Activated naive CD8-positive, alpha-beta T cell treated with anti-CD3 and anti-CD28 coated beads, Interleukin-2, amount 10 ng/mL, durations not matched to agents 7 days and 5 days (primary cell): ENCODE measurements at places on chromosomes 7 and 10.

DNA sequence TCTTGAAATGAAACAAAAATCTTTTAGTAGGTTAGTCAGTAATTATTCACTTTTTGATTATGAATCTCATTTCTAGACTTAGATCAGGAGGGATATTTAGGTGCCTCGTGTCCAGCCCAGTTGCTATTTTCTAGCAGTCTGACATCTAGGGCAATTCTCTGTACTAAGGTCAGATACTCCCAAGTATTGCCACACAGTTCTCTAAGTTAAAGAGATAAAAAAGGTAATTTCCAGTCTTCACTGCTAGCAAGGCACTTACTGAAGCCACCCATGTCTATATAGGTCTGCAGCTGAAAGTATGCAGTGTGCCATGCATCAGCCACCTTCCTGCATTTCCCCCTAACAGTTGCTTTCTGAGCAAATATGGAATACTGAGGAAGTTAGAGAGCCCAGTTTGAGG is 83.4 kb downstream of the PON1 start:
- no peak for DNase-seq

DNA sequence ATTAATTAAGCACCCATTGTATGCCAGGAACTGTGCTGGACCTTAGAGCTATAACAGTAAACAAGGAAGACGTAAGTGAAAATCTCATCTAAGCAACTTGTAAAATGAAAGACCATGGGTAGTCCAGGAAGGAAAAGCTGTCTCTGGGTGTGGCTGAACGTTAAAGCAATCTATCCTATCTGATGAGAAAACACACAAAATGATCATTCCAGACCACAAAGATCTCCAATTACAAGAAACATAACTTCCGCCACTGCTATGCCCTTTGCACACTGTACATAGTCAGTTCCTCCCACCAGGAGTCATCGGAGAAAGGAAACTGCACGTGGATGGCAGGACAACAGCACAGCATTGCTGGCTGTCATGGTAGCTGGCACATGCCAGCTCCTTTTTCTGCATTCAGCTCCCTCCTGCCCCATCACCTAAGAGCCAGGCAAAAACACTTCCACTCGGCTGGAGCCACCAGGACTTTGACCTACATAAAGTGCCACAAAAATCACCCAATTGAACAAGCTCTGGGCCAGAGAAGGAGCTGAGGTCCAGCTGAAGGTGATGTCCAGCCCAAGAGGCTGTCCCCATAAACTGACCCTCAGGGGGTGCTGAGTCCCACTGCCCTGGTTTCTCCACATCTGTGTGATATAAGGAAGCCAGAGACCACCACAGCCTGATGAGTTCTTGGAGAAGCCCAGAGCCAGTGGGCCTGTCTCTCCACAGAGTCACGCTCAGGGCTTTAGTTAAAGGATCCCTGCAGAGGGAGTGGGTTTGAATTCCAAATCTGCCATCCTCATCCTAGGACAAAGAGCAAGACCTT is 56.4 kb downstream of the STEAP1B start:
- no peak for DNase-seq

GRCh38 chr7:14045651-14046050 is 56.2 kb upstream of the ETV1 start:
- DNase-seq: no peak

DNA sequence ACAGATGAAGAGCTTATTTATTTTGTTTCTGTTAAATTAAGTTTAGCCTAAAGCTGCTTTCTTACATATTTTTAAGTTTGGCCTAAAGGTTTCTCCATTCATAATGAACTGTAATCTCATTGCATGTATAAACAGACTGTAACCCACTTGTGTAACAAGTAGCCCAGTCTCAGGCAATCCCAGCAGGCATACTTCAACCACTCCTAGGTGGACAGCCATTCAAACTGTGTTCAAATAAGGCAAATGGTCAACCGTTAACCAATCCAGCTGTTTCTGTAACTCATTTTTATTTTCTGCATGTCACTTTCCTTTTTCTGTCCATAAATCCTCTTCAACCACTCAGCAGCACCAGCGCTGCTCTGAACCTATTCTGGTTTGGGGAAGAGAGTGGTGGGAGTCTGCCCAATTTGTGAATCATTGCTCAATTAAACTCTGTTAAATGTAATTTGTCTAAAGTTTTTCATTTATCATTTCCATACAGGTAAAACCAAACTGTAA is 35.9 kb downstream of the PHYHIPL start:
- no peak for DNase-seq

DNA sequence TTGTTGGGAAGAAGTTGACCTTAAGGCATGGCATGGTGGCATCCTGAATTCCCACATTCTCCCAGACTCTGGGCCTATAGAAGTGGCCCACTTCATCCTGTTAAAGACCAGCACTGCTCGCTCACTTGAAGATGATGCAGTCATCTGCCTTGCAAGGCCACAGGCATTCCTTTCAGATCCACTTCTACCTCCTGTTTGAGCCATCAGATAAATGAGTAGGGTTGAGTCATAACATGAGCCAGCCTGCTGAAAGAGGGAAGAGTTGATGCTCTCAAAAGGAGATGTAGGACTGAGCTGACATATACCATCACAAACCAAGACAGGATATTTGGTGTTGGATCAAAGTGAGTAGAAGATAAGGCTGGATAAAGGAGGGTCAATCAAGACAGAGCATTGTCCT is 1.5 kb upstream of the EBLN1 start:
- DNase-seq: no peak

DNA sequence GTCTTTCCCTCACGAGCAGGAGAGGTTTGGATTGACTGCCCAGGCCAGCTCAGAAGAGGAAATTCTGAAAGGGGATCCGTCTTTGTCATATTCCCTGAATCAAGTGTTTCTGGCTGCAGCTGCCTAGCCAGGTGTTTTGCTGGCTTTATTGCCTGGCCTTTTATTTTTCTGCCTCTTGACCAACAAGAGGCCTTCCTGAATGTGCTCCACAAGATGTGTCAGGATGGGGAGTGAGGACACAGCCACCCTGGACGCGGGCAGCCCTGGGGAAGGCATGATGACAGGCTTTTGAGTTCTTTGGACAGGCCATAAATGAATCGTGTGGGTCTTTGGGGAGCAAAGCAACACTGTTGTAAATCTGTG is 163.6 kb downstream of the CAMK1D start:
- no peak for DNase-seq

DNA sequence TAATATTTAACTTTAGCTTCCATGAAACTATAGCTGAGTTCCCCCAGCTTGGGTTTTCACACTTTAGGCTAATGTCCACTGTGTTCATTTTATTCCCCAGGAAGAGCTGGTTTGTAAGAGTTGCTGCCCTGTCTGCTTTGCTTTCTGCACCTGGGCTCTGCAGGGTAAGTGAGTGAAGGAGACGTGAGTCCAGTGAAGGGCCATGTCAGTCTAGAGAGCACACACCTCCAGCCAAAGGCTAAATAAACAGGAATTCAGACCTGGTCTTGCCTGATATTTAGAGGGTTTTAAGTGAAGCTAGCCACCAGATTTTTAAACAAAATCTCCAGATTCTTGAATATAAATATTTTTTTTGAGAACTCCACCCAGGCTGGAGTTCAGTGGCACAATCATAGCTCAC is 24.5 kb upstream of the FZD1 start:
- DNase-seq: no peak

DNA sequence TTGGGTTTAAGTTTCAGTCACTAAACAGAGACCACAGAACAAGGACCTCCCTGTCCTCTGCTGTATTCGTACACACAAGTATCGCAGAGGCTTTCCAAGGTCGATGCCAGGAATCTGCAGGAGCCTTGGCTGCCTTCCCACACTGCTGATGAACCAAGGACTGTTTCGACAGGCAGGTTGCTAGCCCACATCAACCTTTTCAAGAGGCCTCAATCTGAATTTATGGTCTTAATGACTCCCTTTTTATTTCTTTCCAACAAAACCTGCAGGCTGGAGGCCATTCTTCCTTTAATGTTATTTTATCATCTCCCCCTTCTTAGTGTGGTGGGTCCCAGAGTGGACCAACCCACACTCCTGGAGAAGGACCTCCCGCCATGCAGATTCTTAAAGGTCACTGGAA is 45.6 kb downstream of the JCAD start:
- DNase-seq: no peak

- peak; percentile 25 for DNase-seq
Measured at GRCh38 chr10:46270086-46270811, 16.5 kb upstream of the ANTXRL start.

GRCh38 chr10:89364531-89364930 is 13.3 kb upstream of the IFIT1B start:
- DNase-seq: no peak

DNA sequence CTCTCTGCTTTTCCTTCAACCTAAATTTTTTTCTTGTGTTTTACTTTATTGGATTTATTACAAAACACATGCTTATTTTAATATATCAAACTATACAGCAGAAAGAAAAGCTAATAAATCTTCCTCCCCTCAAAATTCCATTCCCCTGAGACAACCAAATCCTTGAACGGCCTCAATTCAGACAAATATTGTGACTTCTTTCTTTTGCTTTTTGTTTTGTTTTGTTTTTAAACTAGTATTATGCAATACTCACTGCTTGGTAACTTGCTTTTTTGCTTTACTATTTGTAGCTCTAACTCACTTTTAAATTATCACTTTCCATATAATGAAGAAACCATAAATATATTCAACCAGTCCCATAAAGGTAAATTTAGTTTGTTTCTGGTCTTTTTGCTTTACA is 59.4 kb upstream of the CDK1 start:
- no peak for DNase-seq

DNA sequence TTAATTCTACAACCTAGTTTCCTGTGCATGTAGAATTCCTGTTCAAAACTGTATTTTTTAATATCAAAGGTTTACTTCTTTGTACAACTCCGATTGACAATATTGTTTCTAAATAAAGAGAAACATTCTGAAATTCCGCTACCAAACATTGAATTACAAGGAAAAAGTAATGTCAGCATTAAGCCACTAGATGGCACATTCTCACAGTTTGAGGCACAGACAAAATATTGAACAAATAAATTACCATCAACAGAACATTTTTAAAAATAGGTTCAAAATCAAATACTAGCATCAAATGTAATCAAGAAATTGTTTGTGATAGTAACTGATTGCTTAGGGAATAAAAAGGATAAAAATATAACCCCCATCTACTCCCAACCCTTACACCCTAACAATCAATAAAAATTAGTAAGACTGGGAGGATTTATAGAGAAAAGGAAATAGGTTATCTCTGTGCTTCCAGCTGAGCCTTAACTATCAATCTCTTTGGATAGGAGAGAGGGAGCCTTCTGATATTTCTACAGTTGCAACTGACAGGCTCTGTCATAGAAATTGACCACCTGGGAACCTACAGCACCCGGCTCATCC is 86.6 kb upstream of the C7orf33 start:
- no peak for DNase-seq

- no peak for DNase-seq
Measured at GRCh38 chr10:62153191-62153590, 115.5 kb downstream of the RTKN2 start.

DNA sequence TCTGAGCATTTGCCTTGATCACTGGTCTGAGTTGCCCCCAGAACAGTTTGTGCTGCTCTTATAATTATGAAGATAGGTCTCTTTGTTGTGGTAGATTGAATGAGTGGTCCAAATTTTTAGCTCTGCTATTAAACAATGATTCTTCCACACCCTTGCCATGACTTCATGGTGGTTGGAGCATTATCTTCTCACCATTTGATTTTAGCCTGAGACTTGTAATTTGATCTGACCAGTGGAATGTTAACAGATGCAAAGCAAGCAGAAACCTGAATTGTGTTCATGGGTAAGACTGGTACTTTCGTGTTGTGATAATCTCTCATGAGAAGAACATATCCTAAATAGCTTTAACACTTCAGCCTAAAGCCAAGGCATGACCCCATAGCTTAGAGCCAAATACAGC is 139.1 kb downstream of the TFPI2 start:
- DNase-seq: no peak

GRCh38 chr10:49107111-49107886 is 8.0 kb downstream of the VSTM4 start:
- no peak for DNase-seq

DNA sequence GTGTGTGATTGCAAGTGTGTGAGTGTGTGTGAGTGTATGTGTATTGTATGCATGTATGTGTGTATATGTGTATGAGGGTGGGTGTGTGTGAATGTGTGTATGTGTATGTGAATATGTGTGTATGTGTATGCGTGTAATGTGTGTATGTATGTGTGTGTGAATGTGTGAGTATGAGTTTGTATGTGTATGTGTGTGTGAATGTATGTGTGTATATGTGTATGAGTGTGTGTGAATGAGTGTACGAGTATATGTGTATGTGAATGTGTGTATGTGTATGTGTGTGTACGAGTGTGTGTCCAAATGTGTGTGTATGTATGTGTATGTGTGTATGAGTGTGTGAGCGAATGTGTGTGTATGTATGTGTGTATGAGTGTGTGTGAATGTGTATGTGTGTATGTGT is 8.2 kb upstream of the GALNTL5 start:
- DNase-seq: no peak

DNA sequence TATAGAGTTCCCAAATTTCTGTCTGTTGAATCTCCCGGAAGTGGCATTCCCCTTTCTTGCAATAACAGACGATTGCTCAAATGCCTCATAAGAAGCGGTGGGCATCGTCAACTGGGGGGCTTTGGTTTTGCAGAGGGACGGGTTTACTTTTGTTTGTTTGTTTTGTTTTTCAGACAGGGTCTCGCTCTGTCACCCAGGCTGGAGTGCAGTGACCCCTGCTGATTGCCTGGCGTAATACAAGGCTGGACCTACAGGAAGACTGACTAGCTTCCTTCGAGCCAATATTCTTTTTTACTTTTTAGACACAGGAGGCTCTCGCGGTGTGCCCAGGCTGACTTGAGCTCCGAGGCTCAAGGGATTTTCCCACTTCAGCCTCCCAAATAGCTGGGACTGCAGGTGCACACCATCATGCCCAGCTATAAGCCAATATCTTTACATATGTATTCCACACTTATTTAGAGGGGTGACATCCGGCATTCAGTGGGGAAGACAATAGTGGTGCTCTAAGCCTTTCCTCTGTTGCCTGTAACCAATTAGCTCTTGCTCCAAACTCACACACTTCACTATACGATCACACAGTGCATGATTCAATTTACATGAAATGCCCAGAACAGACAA is 58.1 kb downstream of the FHIP2A start:
- peak; percentile 50 for DNase-seq

DNA sequence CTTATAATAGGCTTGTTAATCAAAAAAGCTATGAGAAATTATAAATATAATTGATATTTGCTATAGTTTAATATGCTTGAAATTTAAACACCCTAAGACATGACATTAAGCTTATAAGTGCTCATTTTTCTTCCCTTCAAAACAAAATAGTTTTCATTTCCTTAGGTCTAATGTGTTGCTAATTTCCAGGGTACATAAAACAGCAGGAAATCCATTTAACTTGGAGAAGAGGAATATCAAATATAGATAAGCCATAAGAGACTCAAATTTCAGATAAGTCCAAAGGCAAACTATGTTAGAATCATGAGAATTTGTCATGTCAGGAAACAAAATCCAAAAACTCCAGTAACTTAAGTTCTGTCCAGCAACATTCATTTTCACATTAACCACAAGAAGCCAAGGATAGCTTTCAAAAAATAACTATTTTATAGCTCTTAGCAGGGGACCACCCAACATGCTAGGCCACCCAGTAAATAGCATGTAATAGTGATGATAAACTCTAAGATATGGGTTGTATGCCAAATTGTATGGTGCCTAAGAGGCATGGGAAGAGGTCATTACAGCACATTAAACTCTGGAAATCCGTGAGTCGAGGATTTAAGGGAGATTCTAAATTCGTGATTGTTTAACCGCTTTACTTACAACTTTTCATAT is 298.1 kb downstream of the CRPPA start:
- DNase-seq: no peak

GRCh38 chr10:125692601-125693523 is 9.9 kb upstream of the TEX36 start:
- DNase-seq: no peak
